CMK (cell line): ENCODE measurements at places on chromosomes 2 and 18.
A peak's percentile ranks its signal among the peaks of the same experiment; 100 is the strongest.

GRCh38 chr2:236863729-236864126, 222.0 kb upstream of the COPS8 start:
- no peak for DNase-seq

DNA sequence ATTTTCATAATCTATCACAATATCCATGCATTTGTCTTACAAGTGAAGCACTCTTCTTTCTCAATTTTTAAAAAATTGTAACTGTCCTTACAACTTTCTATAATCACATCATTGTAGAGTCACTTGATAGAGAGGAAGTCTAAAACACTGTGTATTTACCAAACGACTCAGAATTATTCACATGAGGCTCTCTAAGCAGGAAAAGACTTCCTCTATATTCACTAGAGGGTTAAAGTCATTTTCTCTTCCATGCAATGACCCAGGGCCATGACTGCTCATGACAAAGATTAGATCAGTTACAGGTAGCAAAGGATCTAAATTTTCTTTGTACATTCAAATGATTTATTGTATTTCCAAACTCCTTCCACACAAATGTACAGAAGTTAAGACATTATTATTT, 9.0 kb upstream of the SLC1A4 start:
- no peak for DNase-seq

GRCh38 chr2:40680547-40680946, 228.7 kb upstream of the SLC8A1 start:
- DNase-seq, result no peak

GRCh38 chr2:31859959-31860358, 150.8 kb downstream of the MEMO1 start:
- no peak for DNase-seq

- no peak for DNase-seq
These were observed 70.8 kb downstream of the LRP2 start for GRCh38 chr2:169291517-169291916.

DNA sequence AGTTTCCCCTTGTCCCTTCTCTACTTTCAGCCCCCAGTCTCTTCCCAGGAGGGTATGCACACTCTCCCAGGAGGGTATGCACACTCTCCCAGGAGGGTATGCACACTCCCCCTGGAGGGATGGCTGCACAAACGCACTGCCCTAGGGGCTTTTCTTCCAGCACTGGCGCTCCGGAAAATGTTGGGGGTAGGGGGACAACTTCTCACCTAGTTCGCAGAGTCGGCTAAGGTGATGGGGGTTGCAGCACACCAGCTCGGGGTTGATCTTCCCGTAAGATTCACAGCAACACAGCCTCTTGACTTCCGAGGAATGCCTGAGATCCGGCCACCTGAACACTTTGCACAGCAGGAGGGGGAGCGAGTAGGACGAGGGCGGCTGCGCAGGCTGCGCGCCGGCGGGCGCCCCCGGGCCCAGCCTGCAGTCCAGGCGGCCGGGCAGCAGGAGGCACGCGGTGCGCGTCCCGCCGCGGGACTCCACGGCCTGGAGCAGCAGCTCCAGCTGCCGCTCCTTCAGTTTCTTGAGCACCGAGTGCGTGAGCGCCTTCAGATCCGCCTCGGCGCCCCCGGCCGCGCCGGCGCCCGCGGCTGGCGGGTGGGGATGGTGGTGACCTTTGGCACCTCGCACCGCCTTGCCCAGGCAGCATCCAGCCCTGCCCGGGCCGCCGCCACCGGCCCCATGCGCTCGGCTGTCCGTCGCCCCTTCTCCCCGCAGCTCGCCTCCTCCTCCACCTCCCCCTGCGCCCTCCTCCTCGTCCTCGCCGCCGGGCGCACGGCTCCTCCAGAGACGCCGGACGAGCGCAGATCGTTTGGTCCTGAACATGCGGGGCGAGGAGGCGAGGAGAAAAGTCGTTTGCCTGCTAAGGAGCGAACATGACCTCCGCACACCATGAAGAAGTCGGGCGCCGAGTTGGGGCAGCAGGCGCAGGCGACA, 894 bp downstream of the SMAD7 start:
- no peak for DNase-seq

- no peak for DNase-seq
These were observed 235.5 kb downstream of the GULP1 start for GRCh38 chr2:188527141-188527540.

DNA sequence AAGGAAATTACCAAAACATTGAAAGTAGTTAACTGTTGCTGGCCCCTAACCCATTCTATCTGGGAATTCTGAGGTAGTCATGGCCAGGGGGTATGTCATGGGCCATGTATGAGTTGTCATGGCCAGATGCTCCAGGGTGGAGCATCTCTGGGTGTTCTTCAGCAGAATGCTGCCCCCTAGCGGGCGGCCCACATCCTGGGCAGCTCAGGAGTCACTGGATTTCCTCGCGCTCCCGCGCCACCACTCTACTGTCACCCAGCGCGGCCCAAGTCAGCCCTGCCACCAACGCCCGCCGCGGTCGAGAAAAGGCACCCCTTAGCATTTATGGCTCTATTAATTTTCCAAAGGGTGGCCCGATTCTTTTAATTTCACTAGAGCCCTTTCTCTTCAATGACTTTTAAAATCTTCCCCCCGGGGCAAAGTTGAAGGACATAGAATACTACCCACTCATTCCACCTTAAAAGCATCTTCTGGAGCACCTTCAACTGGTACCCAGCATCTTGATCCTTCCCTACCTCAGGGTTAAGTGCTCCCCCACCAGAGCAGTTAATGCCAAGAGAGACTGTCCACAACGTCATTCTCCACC, 41.6 kb downstream of the PKDCC start:
- peak; percentile 46 for DNase-seq

DNA sequence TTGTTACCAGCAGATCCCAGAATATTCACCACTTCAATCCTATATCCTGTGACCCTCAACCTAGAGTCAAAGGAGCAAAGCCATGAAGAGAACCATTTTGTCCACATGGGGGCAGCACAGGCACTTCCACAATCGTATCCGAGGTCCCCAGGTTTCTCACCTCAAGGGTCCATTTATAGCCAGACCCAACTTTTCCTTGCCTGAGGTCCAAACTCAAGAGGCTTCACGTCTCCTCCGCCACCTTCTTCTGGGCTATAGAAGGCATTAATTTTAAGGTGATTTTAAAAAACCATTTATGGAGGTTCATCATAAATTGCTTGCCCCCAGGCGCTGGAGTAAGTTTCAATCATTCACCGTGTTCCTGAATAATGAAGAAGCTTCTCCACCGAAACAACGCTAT, 111.6 kb upstream of the NABP1 start:
- no peak for DNase-seq

GRCh38 chr2:199749571-199749970, 101.4 kb downstream of the FTCDNL1 start:
- no peak for DNase-seq

DNA sequence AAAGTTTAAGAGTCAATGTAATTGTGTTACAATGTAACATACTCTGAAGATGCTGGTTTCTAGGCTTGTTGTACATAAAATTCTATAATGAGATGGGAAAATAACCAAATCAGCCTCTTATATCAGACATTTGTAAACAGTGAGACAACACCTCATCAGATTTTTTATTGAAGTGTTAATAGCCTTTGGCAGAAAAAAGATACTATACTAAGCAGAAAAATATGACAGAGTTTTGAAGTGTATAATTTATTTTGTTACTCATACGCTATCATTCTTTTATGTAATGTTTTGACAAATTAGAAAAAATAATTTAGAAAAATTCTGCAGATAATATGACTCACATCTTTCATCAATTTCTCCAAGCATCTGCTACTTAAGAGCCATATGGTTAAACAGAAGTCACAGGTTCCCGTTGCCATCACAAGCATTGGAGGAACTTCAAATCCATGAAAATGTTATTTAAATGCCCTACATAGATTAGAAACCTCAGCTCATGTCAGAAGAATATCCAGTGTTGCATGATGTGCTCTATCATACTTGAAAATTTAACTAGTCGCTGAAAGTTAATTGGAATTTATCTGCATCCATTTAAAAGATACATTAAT, 535.4 kb downstream of the LRP1B start:
- no peak for DNase-seq

DNA sequence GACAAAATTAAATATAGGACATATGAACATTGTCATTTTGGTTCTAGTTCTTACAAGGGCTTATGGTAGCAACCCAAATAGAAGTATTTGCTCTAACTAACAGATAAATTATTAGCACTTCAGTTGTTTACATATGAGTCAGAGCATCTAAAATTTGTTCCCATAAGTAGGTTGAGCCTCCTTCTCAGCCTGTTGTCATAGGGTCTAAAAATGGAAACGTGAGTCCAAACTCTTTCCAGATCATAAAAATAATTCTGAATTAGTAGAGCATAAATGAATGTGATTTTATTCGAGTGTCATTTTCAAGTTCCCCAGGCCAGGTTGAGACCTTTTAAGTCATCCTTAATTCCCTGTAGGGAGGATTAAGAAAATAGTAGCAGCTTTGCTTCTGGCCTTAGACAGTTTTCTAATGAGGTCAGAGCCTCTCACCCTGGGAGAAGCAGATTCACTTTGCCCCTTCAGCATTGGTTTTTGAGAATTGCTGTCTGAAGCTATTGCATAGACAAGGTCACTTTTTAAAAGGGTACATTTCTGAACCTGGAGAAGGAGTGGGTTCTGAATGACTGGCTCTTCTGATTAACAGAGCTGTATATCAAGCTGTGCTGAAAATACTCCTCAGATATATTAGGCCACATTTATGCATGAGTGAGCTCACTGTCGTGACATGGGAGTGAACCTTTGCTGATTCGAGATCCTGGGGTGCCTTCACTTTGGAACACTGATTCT, 164.3 kb downstream of the NEDD4L start:
- DNase-seq, result no peak

DNA sequence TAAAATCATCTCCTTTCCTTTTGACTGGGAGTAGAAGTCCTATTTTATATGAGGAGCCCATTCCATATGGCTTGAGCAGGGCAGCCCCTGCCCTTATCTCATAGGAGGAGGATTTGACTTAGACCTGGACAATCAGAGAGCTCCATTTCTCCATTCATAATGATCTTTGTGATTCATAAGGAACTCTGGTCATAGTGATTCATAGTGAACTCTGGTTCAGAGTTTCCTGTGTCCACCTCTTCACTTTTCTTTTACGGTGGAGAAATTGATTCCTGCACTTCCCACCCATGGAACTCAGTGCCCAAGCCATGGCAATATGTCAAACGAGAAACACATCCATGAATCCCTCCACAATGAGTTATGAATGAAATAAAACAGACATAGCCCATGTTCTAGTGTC, 12.8 kb upstream of the MYO3B start:
- DNase-seq, result no peak

GRCh38 chr18:33836564-33836963, 258.5 kb downstream of the ASXL3 start:
- DNase-seq, result no peak

- DNase-seq, result no peak
These were observed 329.5 kb upstream of the SYT4 start for GRCh38 chr18:43606795-43607194.

GRCh38 chr2:113784823-113785744, 28.6 kb upstream of the SLC35F5 start:
- DNase-seq, result no peak

- DNase-seq, result no peak
These were observed 36.8 kb downstream of the COX7A2L start for GRCh38 chr2:42324244-42324643.

DNA sequence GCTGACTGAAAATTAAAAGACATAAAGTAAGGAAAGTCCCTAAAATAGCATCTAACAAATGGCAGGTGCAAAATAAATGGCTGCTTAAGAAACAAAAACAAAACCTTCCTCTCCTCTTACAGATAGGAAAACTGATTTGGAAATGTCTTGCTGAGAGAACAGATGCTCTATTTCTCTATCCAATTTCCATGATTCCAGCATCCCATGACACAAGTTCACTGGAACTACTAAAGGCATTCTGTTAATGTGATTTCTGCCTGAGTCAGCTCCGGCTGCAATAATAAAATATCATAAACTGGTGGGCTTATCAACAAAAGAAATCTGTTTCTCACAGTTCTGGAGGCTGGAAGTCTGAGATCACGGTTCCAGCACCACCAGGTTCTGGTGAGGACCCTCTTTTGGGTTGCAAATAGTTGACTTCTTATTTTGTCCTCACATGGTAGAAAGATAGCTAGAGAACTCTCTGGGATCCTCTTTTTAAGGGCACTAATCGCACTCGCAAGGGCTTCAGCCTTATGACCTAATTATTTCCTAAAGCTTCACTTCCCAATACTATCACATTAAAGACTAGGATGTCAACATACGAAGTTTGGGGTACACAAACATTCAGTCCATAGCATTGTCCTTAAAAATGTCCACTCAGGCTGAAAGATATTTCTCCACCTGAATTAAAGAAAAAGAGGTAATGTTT, 78.2 kb upstream of the GALNT3 start:
- no peak for DNase-seq

DNA sequence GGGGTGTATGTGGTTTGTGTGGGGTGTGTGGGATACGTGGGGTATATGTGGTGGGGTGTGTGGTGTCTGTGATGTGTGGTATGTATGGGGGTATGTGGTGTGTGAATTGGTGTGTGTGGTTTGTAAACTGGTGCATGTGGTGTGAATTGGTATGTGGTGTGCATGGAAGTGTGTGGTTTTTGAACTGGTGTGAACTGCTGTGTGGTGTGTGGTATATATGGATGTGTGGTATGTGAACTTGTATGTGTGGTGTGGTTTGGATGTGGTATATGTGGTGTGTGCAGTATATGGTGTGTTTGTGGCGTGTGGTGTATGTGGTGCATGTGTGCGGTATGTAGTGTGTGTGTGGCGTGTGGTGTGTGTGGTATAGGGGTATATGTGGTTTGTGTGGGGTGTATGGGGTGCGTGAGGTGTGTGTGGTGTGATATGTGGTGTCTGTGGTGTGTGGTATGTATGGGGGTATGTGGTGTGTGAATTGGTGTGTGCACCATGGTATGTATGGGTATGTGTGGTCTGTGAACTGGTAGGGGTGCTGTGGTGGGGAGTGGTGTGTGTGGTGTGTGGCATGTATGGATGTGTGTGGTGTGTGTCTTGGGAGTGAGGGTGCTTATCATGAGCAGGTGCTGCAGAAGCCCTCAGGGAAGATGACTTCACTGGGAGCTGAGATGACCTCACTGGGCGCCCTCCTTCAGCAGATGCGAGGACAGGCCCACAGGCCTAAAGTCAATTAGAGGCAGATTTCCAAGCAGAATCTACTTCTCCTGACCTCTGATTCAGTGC, 209.6 kb upstream of the TNP1 start:
- no peak for DNase-seq

- DNase-seq, result no peak
These were observed 66.5 kb downstream of the AGAP1 start for GRCh38 chr2:235560345-235560744.

GRCh38 chr2:202261531-202261930, 4.0 kb upstream of the NOP58 start:
- DNase-seq, result no peak

- no peak for DNase-seq
These were observed 175.1 kb upstream of the PIEZO2 start for GRCh38 chr18:11324510-11324909.

- DNase-seq, result no peak
These were observed 81.2 kb downstream of the GFPT1 start for GRCh38 chr2:69305712-69306392.

GRCh38 chr18:51151568-51152511, 45.6 kb downstream of the MEX3C start:
- no peak for DNase-seq

- DNase-seq, result no peak
These were observed 19.9 kb downstream of the SLC38A11 start for GRCh38 chr2:164935118-164936101.
